Stimulated activated memory B cell treated with anti-CD40 and anti-IgM and Interleukin-4, amounts not matched to agents 10 μg/mL and 1 μg/mL and 100 μg/mL, for 72 hours (primary cell): ENCODE measurements at places on chromosomes 7 and 10.

GRCh38 chr7:116912269-116912909 lies 40.9 kb upstream of the ST7 start:
- no peak for ATAC-seq
- no peak overlapping the region for H3K27ac ChIP-seq
- H3K4me3 ChIP-seq = no peak overlapping the region
- no peaks in the 10 kb centered on the region for H3K27me3 ChIP-seq
- H3K4me1 ChIP-seq = no peaks in the 10 kb centered on the region

GRCh38 chr10:63699785-63700613 lies 178.8 kb downstream of the REEP3 start:
- H3K4me3 ChIP-seq = no peak overlapping the region
- no peaks in the 10 kb centered on the region for H3K36me3 ChIP-seq
- H3K4me1 ChIP-seq = peaks cover 38% of the 10 kb centered on the region

DNA sequence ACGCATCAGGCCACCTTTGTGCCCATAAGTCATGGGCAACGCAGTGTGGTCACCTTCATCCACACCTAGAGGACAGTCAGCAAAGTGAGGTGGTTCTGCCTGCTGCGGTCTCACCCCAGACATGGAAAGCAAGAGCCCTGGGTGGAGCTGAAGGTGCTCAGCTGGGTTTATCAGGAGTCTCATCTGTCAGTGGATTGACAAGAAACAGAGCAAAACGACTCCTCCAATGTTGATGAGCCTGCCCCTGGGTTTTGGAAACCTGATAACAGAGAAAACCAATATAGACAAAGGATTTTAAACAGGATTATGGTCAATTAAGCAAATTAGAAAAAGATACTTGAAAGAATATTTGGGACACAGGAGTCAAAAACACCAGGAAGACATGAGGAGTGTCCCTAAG lies 229.3 kb upstream of the PRSS58 start:
- no peaks in the 10 kb centered on the region for H3K36me3 ChIP-seq
- peaks cover 12% of the 10 kb centered on the region for H3K4me1 ChIP-seq
- H3K27ac ChIP-seq = no peak overlapping the region
- peaks cover 54% of the 10 kb centered on the region for H3K27me3 ChIP-seq

DNA sequence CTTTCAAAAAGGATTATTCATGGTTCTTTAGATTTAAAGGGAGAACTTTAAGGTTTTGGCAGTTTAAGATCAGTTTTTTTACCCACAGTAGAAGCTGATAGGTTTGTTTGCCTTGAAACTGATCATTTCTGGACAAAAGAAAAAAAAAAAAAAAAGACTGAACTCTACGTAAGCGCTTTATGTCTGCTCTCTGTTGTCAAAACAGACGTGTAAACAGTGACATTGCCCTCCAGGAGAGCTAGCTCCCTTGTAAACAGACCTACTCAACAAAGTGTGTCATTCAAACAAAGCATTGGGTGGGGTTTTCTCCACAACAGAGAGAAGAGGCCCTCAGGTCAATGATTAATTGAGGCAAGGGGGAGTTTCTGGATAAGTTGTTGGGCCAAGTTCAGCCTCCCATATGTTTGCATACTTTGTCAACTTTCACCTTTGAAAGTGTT lies 568.1 kb upstream of the LRRN3 start:
- no peak overlapping the region for H3K4me3 ChIP-seq
- H3K27ac ChIP-seq = no peak overlapping the region
- no peaks in the 10 kb centered on the region for H3K27me3 ChIP-seq
- H3K36me3 ChIP-seq = no peaks in the 10 kb centered on the region

GRCh38 chr7:37322831-37323230 lies 125.8 kb downstream of the ELMO1 start:
- H3K27ac ChIP-seq = no peak overlapping the region
- no peaks in the 10 kb centered on the region for H3K27me3 ChIP-seq
- peaks cover 13% of the 10 kb centered on the region for H3K4me1 ChIP-seq
- no peak for ATAC-seq
- H3K36me3 ChIP-seq = peaks cover 28% of the 10 kb centered on the region

DNA sequence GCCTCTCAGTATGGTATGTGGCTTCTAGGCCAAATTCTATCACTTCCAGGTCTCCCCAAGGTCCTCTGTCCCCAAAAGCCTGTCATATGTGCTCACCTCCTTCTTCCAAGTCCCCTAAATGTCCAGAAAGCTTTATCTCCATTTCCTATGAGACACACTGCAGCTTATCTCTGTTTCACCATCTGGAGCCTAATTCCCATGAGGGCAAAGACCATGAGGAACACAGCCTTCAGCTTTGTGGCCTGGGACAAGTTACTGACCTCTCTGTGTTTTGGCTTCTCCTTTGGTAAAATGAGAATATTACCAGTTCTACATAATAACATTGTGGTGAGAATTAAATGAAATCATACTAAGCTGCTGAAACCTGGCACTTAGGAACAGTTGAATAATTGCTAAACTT lies 19.2 kb downstream of the ST8SIA6 start:
- H3K36me3 ChIP-seq = no peaks in the 10 kb centered on the region
- H3K4me1 ChIP-seq = peaks cover 14% of the 10 kb centered on the region
- H3K27ac ChIP-seq = no peak overlapping the region
- no peak for ATAC-seq
- peaks cover 47% of the 10 kb centered on the region for H3K27me3 ChIP-seq

- H3K27ac ChIP-seq = no peak overlapping the region
- H3K36me3 ChIP-seq = peaks cover 76% of the 10 kb centered on the region
- no peaks in the 10 kb centered on the region for H3K27me3 ChIP-seq
- ATAC-seq = peak; percentile 51
- no peaks in the 10 kb centered on the region for H3K4me1 ChIP-seq
- no peak overlapping the region for H3K4me3 ChIP-seq
Observed at GRCh38 chr7:149209518-149210269, 14.3 kb downstream of the ZNF282 start.

DNA sequence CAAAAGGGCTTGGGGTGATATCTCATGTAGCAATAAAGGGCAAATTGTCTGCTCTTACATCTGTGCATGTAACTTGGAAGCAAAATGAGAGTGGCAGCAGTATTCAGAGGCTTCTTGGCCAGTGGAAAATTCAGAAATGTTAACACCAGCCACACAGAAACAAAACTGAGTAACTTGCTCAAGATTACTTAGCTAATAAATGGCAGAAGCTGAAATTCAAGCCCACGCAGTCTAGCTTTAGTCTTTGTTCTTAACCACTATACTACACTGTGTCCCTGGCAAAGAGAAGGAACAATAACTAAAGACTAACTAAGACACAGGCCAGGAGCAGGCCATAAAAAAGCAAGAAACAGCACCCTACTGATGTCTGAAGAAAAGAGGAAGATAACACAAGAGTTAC lies 185.9 kb upstream of the ASAH2 start:
- peaks cover 26% of the 10 kb centered on the region for H3K4me1 ChIP-seq
- peaks cover 23% of the 10 kb centered on the region for H3K36me3 ChIP-seq
- peak overlapping the region; percentile 11 for H3K27ac ChIP-seq
- no peak overlapping the region for H3K4me3 ChIP-seq
- ATAC-seq = no peak

GRCh38 chr7:42227936-42228591 lies 8.9 kb downstream of the GLI3 start:
- no peak overlapping the region for H3K27ac ChIP-seq
- H3K4me1 ChIP-seq = peaks cover 11% of the 10 kb centered on the region
- H3K36me3 ChIP-seq = no peaks in the 10 kb centered on the region
- peak; percentile 45 for ATAC-seq
- H3K4me3 ChIP-seq = peak overlapping the region; percentile 65

DNA sequence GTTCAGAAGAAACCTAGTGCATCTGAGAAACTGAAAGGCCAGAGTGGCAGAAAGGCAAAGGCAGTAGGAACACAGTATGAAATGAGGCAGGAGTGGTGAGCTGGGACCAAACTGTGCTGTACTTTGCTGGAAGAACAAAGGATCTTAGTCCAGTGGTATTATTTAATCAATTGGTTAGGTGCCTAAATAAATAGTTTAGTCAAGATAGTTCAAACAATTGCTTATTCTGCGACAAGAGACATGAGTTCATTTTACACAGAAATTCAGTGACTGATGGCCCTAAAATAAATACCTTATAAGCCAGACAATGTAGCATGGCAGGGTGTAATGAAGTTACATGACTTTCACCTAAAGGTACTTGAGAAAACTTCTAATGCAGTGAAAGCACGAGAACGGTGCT lies 181.8 kb upstream of the LRRN3 start:
- H3K27ac ChIP-seq = no peak overlapping the region
- H3K4me1 ChIP-seq = no peaks in the 10 kb centered on the region
- no peak overlapping the region for H3K4me3 ChIP-seq
- no peaks in the 10 kb centered on the region for H3K27me3 ChIP-seq
- no peak for ATAC-seq

DNA sequence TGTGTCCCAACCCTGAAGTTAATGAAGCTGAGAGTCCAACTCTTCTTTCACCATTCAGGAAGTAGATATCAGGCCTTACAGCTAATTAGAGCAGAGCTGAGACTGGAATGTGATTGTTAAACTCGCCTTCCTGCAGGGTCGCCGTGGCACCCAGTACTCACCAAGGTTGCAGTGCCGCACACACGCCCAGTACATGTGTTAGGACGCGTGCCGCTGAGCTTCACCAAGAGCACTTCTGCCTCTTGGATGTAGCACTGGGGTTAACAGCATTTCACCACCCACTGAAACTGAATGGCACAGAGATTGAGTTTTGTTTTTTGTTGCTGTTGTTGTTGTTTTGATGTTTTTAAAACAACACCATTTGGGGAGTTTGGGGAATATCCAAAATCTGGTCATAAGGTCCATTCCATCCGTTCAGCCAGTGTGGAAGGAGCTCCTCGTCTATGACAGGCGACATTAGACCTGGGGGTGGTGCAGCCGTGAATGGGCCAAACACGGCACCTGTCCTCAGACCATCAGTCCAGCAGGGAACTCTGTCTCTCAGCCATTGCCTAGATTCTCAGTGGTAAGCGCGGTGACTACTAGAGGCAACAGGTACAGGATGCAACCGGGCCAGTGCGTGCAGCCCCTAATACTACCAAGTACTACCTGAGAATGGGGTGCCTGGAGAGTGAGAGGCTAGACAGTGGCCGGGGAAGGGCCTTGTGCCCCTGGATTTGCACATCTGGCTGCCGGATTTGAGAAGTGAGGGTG lies 21.9 kb downstream of the WIPI2 start:
- H3K27me3 ChIP-seq = no peaks in the 10 kb centered on the region
- H3K4me3 ChIP-seq = no peak overlapping the region

- H3K4me1 ChIP-seq = no peaks in the 10 kb centered on the region
- ATAC-seq = no peak
- H3K36me3 ChIP-seq = no peaks in the 10 kb centered on the region
- H3K27me3 ChIP-seq = no peaks in the 10 kb centered on the region
Observed at GRCh38 chr7:119348491-119348890, 924.5 kb upstream of the KCND2 start.

GRCh38 chr7:110373416-110373815 lies 717.5 kb upstream of the LRRN3 start:
- H3K27ac ChIP-seq = no peak overlapping the region
- no peaks in the 10 kb centered on the region for H3K27me3 ChIP-seq
- no peaks in the 10 kb centered on the region for H3K36me3 ChIP-seq
- ATAC-seq = no peak

DNA sequence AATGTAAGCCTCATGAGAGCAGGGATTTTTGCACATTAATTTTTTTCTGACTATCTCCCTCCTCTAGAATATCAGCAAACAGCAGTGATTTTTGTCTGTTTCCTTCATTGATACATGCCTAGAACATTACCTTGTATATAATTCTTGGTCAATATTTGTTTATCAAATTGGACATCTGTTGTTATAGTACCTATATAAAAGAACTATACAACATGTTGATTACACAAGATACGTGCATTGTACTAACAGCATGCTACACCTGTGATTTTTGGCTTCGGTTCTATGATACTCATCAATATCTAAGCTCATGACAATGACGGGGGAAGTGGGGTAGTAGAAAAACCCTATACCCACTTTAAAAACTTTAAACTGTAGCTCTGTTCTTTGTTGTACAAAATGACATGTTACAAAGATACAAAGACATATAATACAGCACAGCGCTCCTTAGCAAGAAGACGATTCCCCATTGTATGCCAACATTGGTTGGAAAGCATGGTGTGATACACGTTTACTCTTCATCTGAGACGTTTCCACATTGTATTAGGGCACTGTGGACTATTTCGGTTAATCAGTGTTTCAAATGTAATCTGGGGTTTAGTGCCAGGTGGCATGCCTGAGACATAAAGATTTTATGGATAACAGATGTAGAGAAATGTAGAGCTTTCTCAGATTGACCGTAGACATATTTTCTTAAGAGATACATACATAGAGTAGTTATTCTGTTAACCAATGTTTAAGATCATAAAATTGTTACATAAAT lies 70.5 kb upstream of the FOXP2 start:
- no peak for ATAC-seq
- no peaks in the 10 kb centered on the region for H3K36me3 ChIP-seq
- H3K27ac ChIP-seq = no peak overlapping the region
- H3K4me3 ChIP-seq = no peak overlapping the region

DNA sequence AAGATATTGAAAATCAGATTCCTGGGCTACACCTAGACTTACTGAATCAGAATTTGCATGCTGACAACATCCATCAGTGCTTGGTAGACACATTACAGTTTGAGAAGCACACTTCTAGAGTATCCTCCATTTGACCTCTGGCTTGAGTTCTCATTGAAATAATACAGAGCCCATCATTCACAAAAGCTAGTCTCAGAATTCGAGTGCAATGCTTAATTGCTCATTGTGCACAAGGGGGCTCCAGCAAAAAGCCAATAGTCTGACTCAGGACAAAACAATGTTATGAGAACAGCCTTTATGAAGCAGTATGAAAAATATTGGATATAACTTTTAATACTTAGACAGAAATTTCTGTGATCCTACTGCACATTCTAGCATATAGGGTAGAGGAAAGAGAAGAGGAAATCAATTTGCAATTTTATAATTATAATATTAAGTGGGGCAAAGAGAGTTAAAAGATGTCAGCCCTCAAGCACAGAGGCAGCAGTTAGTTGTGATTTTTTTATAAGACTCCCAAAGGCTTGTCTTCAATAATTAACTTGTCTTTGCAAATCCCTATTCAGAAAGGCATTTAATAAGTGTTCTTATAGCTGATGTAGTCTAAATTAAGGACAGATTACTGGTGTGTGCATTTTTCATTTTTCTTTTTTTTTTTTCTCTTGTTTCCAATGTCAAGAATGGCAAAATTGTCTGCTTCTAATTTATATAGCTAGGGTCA lies 105.8 kb upstream of the ANK3 start:
- no peak for ATAC-seq
- H3K4me1 ChIP-seq = peaks cover 3% of the 10 kb centered on the region
- no peaks in the 10 kb centered on the region for H3K36me3 ChIP-seq
- H3K27ac ChIP-seq = no peak overlapping the region
- H3K4me3 ChIP-seq = no peak overlapping the region

DNA sequence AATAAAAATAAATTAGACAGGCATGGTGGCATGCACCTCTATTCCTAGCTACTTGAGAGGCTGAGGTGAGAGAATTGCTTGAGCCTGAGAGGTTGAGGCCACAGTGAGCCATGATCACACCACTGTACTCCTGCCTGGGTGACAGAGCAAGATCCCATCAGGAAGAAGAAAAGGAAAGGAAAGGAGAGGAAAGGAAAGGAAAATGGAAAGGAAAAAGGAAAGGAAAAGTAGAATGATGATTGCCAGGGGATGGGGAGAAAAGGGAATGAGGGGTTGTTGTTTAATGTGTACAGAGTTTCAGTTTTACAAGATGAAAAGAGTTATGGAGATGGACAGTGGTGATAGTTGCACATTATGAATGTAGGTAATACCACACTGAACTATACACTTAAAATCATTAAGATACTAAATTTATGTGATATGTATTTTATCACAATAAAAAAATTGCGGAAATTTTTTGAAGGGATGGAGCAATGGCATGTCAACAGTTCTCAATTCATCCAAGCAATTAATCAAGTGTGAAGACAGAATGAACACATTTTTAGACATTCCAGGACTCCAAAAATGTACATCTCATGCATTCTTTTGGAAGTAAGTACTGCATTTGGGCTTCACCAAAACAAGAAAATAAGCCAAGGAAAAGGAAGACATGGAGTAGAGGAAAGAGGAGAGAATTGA lies 44.3 kb downstream of the IL6 start:
- H3K36me3 ChIP-seq = no peaks in the 10 kb centered on the region
- H3K4me1 ChIP-seq = peaks cover 2% of the 10 kb centered on the region
- no peak for ATAC-seq
- no peak overlapping the region for H3K27ac ChIP-seq
- H3K27me3 ChIP-seq = peaks cover 13% of the 10 kb centered on the region
